ENCODE measurements at places on chromosomes 16 and 17.

- no peak for DNase-seq
These were observed 49.5 kb downstream of the BMERB1 start for GRCh38 chr16:15483857-15484256.

DNA sequence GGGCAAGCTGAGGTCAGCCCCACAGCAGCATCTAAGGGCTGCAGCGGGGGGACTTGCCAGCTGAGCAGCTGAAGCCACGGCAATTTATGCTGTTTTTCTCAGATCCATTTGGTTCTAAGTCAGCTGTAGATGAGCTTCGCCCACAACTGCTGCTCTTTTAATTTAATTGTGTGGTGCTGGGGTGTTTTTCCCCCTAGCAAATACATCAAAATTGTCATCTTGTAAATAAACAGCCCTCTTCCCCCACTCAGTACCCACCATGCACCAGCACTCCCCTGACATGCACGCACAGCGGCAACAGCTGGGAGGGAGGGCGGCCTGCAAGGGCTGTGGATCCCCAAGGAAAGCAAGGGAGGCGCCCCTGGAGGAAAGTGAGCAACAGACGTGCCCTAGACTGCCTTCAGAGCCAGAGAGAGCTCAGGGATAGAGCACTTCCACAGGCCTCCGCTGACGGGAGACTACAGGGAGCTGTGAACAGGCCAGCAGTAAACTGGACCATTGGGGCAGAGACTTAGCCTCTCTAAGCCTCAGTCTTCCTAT, 149.5 kb downstream of the TMEM132E start:
- DNase-seq = no peak

DNA sequence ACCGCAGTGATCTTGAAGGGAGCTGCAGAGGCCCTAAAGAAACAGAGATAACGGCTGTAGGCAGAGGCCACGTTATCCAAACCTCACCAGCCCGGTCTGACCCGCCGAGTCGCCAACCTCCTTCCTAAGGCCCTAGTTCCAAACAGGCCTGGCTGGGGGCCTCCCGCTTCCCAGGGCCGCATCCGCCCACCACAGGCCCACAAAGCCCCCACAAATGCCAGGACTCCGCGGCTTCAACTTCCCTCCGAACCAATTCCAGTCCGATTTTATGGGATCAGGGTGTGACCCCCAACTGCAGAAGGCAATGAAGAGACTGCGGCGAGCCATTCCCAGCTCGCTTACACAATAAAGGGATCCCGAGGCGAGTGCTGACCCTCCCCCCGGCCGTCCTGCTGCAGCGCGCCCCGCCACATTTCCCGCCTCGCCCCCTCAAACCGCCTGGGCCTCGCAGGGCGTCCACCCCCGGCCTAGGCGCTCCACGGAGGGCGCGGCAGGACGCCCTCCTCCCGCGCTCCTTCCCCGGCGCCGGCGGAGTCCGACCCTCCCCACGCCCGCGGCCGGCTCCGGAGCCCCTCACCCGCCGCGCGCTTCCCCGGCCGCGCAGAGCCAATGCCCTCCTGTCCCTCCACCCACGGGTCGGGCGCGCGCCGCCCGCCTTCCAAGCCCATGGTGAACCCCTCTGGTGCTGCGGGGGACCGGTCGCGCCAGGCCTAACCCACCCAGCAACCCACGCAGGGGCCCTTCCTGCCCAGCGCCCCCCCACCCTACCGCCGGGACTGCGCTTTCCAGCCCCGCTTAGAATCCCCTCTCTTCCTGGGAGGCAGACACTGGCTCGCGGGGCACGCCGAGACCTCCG, 926 bp downstream of the MYH10 start:
- no peak for DNase-seq

GRCh38 chr16:79535130-79535529, 65.4 kb downstream of the MAF start:
- no peak for DNase-seq

- no peak for DNase-seq
These were observed 154.6 kb upstream of the ZNF267 start for GRCh38 chr16:31718998-31719397.

GRCh38 chr17:82283208-82283749, 9.8 kb upstream of the CSNK1D start:
- no peak for DNase-seq

DNA sequence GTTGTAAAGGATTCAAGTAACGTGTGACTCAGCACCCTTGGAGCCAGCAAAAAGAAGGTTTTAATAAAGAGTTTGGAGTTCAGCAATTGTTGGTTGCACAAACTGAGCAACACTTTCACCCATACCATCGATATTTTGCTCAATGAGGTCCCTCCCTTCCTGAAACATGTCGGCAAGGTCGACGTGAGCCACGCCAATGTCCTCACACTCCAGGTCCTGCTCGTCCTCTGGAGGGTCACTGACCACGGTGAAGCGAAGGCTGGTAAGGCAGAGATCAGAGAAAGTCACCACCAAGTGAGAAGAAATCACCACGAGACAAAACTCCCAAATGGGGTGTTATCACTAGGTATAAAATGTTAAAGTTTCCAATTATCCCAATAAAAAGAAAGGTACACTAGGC, 98.3 kb downstream of the RPGRIP1L start:
- no peak for DNase-seq

DNA sequence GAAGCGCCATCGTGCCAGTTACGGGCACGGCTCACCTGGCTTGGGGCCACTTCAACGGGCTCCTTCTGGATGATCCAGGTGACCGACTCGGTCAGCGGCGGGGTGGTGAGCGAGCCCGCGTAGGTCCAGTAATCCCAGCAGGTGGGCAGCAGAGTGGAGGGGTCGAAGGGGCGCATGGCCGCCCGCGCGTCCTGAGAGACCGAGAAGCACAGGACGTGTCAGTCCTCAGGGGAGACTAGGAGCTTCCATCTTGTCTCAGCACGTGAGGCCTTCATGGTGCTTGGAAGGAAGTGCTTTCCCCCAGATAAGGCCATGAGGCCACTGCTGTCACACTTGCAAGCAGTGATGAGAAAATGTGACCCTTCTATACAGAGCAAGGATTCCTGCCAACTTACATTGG, 22.5 kb upstream of the SLC7A5 start:
- no peak for DNase-seq

DNA sequence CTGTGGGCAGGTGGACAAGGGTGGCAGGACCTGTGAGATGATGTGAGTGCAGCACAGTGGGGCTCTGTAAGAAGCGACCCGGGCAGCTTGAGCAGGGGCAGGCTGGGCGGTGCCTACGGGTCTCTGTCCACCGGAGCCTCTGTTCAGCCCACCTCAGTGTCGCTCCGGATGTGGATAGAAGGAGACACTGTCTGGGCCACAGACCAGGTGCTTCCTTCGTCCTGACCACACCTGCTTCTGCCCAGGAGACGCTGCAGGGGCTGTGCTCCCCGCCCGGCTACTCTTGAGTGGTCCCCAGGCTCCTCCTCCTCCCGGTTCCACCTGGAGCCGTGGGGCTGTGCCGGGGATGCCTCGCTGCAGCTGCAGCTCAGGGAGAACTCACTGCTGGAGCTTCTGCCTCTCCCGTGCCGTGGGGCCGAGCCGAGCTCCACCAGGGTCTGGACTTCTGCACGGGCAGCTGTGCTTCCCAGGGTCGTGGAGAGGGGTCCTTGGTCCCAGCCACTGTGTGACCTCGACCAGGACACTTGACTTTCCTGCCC, 21.5 kb downstream of the METRNL start:
- DNase-seq = no peak

DNA sequence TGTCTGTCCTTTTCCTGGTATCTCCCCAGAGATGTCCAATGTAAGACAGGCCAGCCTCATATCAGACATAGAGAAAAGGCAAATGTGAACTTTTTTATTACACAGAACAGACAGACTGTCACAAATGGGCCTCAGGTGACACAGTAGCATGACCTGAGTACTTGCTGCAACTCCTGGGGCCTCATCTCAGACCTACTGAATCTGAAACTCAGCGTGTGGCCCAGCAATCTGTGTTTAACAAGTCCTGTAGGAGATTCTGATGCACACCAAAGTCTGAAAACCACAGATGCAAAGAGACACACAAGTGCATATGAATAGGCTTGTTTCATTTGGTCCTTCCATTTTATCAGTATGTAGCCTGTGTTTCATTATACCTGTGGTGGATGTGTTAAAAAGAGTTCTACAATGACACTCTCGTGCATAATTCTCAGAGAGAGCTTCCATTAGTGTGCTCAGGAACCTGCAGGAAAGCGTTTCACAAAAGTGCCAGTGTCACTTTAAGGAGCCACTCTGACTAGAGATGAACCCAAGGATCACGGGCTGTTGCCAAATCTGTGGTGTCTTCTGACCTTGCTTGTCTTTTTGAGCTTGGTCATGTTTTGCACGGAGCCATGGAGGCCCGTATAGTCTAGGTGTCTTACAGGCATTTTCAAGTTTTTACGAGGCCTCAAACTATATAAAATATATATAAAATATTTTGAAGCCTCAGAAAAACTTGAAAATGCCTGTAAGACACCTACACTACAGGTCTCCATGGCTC, 33.8 kb upstream of the NF1 start:
- DNase-seq = no peak

GRCh38 chr16:46883353-46883689, 841 bp upstream of the GPT2 start:
- DNase-seq = no peak

DNA sequence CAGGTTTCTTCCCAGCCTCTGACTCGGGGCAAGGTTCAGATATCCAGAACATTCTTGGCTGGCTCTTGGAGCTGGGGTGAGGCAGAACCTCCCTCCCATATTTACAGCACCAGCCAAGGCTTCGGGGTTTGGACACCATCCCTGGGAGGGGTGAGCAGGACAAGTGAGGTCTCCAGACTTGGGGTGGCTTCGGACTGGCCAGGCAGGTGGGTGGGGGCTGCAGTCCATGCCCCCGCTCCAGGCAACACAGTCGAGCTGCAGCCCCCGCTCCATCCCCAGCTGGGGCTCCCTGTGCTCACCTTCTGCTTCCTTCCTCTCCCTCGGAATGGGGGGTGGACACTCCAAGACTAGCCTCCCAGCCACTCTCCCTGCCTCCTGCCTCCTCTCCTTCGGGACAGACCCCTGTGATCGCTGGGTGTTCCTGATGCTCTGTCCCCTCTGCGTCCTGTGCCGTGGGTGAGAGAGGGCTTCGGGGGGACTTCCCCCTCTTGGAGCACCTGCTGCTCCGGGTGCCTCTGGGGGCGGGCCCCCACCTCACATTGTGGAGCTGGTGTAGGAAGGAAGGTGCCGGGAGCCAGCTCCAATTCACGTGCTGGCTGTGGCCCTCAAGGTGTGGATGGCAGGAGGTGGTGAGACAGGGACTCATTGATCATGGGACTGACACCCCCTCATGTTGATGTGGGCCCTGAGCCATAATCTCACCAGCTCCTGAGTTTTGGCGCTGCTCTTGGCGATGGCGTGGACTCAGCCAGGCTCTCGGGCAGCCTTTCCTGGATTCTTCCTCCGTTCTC, 189.2 kb downstream of the SEC14L1 start:
- DNase-seq = no peak

DNA sequence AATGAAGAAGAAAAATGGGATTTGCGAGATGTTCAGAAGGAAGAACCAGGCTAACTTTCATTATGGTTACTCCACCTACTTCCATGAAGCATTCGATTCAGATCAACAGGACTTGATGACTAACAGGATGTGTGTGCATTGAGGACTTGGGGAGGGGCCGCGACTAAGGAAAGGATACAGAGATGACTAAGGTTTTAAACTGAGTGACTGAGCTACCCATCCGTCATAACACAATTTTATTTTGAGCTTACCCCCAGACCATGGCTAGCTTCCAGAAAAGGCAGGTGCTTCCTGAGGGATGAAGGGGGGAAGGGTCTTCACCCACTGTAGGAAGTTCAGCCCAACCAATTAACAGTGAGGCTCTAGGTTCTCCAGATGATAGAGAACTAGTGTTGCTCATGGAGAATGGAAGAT, 2.5 kb upstream of the CDYL2 start:
- DNase-seq = no peak

DNA sequence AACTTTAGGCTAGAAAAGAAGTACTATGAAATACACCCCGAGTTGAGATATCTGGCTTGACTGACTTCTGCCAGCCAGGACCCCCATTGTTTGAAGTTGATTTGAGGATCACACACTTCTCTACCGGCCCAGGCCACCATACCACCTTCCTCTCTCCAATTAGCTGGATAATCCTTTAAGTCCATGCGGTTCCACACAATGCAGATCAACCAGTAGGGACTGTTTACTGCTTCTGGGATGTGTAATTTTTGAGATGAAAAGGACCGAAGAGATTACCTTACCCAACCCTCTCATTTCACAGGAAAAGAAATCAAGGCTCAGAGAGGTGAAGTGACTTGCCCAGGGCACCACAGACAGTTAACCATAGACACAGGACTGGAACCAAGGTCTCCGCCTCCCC, 20.5 kb downstream of the ERN1 start:
- DNase-seq = no peak

DNA sequence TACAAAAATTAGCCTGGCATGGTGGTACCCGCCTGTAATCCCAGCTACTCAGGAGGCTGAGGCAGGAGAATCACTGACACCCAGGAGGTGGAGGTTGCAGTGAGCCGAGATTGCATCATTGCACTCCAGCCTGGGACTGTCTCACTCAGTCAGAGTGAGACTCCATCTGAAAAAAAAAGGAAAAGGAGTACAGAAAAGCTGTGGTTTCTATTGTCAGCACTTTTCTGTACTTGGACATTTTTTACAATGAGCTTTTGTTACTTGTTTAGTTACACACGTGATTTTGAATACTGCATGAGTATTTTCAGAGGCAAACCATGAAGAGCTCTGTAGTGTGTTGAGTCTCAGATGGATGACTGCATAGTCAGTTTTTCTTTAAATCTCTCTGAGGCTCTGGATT, 26.3 kb downstream of the ZC3H18 start:
- no peak for DNase-seq

DNA sequence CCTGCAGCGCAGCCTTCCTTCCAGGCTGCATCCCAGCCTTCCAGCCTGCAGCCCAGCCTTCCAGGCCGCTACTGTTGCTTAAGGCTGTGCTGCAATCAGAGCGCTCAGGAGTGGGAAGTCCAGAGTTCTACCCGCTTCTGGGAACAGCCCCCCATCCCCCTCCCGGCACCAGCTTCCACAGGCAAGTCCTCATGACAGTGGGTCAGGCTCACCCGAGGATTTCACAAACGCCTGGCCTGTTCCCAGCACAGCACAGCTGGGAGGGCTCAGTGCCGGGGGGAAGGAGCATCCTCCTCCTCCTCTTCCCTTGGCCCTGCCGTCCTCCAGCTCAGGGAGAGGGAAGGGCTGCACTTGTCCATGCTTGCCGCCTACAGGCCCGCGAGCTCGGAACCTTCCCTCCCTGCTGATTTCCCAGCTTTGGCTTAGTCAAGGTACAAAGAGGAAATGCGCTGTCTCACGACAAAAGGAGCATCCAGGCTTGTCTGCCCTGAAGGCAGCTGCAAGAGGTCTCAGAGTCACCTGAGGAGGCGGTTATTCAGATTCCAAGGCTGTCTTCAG, 8.3 kb downstream of the SOCS3 start:
- DNase-seq = no peak

- no peak for DNase-seq
These were observed 12.7 kb upstream of the SPECC1 start for GRCh38 chr17:19996502-19996901.

GRCh38 chr16:48282636-48283263, 35.4 kb upstream of the ABCC11 start:
- DNase-seq = no peak

DNA sequence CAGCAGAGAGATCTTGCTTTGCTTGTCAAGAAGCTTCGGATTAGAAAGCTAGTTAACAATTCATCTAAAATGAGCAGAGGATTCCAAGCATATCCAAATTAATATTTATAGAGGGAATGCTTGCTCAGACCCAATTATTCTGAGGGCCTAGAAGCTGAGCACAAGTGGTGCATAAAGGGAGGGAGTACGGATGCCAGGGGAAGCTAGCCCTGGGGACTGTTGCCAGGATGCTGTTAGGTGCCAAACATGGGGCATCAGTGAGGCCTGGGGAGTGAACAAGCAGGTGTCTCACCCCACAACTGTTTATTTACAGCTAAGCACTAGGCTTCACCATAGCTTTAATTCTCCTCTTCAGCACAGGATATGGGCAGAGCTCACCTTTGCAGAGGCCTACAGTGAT, 684.1 kb upstream of the C16orf82 start:
- no peak for DNase-seq
